ENCODE measurements at places on chromosomes 2 and 18. TPM values are rescaled to one million over a fixed set of nuclear protein-coding genes. Genes with fewer than 3 reads are reported as not detected.

KHK gene
- 3.5 TPM for total RNA-seq

DNA sequence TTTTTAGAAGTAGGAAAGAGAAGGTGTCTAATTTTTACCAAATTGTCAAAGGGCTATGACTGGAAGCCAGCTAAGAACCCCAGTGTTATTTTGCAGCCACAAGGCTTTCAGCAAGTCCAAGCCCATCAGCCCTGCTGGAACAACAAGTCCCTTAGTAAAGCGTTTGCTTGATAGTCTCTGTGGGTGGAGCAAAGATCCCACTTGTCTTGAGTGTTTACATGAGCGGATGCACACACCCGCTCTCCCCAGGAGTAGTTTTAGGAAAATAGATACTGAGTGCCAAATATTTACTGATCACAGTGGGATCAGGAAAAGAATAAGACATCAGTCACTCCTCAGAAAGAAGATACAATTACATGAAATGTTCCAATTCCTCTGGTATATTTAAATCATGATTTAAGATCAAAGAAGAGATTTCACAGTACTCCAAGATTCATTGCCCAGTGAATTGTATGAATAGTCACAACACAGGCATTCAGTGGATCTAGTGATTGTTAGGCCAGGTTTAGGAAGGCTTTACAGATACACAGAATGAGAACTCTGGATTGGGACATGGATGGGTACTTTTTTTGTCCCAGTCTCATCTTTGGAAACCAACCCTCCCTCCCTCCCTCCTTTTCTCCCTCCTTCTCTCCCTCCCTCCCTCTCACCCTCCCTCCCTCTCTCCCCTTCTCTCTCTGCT is 514.9 kb downstream of the PTPRM start:
- peaks cover 23% of the 10 kb centered on the region for H3K4me1 ChIP-seq
- H3K27me3 ChIP-seq: no peaks in the 10 kb centered on the region
- H3K27ac ChIP-seq: no peak overlapping the region
- no peak for DNase-seq

ALPG gene
- not detected for total RNA-seq

DNA sequence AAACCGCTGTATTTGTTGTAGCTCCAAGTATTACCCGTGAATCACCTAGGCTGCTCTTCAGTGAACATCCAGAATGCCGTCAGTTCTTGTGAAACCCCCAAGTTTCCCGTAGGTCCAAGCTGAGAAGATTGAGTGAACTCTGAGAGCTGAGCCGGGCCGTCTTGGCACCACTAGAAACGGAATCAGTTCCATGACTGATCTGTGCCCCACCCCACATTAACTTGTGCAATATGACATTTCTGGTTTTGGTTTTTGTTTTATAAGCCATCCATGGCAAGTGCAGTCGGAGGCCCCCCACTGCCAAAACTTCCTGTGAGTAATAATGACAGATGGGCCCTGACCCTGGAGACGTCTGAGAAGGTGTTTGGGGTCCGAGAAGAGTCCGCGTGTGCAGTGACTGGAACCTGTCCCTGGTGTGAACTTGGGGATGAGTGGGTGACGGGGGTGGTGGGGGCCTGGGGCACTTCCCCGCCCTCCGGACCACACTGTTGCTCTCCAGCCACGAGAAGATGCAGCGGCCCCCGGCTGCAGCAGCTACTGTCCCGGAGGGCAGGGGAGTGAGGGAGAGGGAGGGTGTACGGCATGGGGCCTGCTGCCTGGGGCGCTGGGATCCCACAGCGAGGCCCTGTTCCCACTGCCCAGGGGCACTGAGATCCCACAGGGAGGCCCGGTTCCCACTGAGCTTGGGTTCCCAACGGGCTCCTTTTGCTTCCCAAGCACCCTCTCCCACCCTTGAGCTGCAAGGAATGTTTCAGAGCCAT is 26.5 kb downstream of the NFATC1 start:
- H3K4me3 ChIP-seq: no peak overlapping the region
- no peak overlapping the region for H3K27ac ChIP-seq
- H3K36me3 ChIP-seq: no peaks in the 10 kb centered on the region
- no peaks in the 10 kb centered on the region for H3K4me1 ChIP-seq

- no peak for DNase-seq
- H3K27me3 ChIP-seq: no peaks in the 10 kb centered on the region
- no peak overlapping the region for H3K4me3 ChIP-seq
- peaks cover 77% of the 10 kb centered on the region for H3K36me3 ChIP-seq
These were observed 121.3 kb upstream of the RNU4ATAC start for GRCh38 chr2:121409388-121409787.

ITPRIPL1 gene
- total RNA-seq: 1.5 TPM

GPAT2 gene
- 0.33 TPM for total RNA-seq
